Endothelial cell (in vitro differentiated cells): ENCODE measurements at places on chromosomes 11 and 22.

- no peak for DNase-seq
Measured at GRCh38 chr11:107259811-107260221, 197.8 kb downstream of the CWF19L2 start.

GRCh38 chr22:38244106-38244505 lies 28.7 kb downstream of the TMEM184B start:
- DNase-seq = no peak

DNA sequence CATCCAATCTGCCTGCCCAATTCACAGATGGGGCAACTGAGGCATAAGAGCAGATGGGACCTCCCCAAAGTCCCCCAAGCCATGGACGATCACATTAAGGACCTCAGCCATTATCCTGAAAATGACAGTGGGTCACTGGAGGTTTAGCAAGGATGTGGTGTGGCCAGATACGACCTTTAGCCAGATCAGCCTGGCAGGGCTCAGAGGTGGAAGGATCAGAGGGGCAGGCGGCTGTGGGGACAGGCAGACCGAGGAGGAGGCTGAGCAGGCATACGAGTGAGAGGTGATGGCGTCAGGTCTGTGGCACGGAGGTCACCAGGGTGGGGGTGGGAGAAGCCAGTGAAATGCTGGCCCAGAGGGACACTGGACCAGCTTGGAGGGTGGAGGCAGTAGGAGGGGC lies 14.1 kb upstream of the TMPRSS6 start:
- no peak for DNase-seq

GRCh38 chr11:113487622-113488021 lies 12.4 kb upstream of the DRD2 start:
- no peak for DNase-seq

GRCh38 chr11:133918608-133919260 lies 38.0 kb downstream of the IGSF9B start:
- no peak for DNase-seq

DNA sequence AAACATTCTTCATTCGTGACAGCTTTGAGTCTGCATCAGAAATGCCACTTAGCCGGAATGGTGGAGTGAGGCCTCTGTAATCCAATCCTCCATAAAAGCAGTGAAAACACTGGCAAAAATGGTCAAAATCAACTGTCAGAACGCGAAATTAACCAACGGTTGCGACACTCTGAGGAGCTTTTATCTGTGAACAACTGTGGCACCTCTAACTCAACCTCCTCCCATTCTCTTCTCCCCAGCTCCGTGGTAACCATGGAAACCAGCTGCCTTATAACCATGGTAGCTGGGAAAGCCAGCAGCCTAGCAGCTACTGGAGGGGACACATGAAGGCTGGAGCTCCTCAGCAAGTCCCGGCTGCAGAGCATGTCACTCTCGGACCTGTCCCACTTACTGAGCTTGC lies 20.3 kb downstream of the AP2A2 start:
- no peak for DNase-seq
